HFF-Myc (cell line): ENCODE measurements at places on chromosomes 7 and 10.

- no peak for DNase-seq
Observed at GRCh38 chr10:79139124-79139835, 70.5 kb downstream of the ZMIZ1 start.

DNA sequence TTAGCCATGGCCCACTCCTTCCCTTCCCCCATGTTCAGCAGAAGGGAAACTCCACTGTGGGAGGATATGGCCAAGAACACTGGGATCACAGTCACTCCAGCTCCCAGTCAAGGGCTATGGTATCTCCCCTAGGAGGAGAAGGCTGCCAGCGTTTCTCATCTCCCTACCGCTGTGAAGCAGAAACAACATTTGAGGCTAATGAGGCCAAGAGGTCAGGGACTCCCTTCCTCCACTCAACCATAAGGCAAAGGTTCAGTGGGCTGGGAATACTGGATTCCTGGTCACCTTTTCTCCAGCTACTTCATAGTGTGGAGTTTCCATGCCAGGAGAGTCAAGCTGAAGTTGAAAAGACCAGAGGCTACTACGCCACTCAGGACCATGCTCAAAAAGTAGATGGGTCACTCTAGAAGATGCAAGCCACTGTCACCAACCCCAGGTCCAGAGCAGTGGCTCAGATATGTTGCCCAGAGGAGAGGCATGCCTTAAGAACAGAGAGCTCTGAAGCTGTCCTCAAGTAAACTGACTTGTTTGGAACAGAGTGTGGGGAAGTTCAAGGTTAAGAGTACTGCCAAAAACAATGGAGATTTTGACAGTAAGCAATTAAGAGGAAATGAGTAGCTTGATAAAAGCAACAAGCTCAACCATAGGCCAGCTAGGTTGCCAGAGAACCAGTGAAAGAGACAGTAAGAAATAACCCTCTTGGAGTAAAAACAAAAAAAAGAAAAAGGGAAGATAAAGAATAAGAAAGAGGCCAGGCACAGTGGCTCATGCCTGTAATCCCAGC, 3.8 kb upstream of the TMEM140 start:
- DNase-seq: no peak

GRCh38 chr10:12590675-12591659, 241.6 kb downstream of the CAMK1D start:
- DNase-seq: no peak

DNA sequence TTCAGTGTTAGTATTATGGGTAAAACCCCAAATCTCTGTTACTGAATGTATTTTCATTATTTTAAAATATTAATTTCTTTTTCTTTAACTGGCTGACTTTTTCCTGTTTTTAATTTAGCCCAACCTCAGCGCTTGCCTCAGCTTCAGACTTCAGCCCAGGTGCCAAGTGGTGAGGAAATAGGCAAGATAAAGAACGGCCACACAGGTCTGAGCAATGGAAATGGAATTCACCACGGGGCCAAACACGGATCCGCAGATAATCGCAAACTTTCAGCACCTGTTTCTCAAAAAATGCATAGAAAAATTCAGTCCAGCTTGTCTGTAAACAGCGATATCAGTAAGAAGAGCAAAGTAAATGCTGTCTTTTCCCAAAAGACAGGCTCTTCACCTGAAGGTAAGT, 57.5 kb downstream of the MDFIC start:
- DNase-seq: no peak

DNA sequence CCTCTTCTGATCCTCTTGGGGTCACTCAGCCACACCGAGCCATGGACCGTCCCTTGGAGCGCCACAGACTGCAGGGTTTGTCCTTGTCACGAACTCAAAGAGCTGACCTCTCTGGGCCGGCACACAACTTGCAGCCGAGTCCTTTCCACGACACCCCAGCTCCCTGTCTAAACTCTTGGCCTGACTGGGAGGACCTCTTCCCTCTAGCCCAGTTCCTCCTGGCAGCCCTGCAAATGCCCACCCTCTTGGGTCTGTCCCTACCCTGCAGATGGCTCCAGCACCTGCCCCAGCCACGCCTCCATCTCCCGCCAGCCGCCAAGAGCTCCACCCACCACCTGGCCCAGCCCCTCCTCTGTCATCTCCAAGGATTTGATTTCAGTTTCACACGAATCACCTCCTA, 339.2 kb downstream of the DNAJB6 start:
- no peak for DNase-seq

DNA sequence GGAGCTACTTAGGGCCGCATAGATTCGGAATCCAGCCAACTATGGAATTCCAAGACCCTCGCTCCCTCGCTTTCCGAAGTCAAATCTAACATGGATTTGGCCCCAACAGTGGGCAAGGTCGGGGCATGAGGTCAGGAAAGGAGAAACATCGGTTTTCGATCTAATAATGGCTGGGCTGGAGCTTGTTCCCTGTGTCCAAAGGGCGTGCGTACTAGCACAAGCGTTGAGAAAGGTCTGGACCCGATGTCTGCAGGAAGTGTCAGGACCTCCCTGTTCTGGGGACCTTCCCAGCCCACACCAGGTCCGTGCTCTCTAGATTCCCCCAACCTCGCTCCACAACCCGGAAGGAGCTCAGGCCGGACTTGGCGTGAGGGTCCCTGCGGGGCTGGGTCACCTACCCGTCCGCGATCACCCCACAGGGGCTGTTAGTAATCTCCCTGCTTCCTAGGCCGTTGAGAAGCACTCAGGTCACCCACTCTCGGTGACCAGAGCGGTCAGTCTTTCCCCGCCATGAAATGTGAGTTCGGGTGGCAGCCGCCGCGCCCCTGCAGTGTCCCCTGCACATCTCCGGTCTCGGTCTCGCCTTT, 4.8 kb downstream of the FEZF1 start:
- no peak for DNase-seq

DNA sequence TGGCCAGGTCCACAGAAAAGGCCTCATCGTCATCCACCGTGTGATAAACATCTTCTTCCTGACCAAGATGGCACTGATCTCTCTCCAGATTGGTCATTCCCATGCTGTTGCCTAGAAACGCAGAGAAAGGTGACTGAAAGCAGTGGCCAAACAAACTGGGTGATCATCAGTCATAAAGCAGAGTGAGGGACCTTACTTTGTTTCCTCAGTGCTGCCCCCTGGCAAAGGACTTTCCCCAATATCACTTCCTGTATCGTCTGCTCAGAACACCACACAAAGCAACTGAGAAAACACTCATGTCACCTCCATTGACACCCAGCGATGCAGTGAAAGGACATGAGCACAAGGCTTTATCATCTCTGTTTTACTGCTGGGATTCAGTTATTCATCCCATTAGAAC, 40.0 kb upstream of the TM9SF3 start:
- DNase-seq: no peak

- DNase-seq: no peak
Observed at GRCh38 chr10:133476641-133476990, 22.9 kb downstream of the SCART1 start.
